ENCODE measurements at places on chromosomes 13 and 19. TPM values are rescaled to one million over a fixed set of nuclear protein-coding genes. Genes with fewer than 3 reads are reported as not detected.
A peak's percentile ranks its signal among the peaks of the same experiment; 100 is the strongest.

Gene UBE2L5
- total RNA-seq: not detected

Gene REXO1
- total RNA-seq: 17.7 TPM

Gene OR7A5
- total RNA-seq: not detected

Gene PDX1
- total RNA-seq: not detected

Gene SGCG
- 102 TPM for total RNA-seq

Gene SYNGR4
- total RNA-seq: not detected

DNA sequence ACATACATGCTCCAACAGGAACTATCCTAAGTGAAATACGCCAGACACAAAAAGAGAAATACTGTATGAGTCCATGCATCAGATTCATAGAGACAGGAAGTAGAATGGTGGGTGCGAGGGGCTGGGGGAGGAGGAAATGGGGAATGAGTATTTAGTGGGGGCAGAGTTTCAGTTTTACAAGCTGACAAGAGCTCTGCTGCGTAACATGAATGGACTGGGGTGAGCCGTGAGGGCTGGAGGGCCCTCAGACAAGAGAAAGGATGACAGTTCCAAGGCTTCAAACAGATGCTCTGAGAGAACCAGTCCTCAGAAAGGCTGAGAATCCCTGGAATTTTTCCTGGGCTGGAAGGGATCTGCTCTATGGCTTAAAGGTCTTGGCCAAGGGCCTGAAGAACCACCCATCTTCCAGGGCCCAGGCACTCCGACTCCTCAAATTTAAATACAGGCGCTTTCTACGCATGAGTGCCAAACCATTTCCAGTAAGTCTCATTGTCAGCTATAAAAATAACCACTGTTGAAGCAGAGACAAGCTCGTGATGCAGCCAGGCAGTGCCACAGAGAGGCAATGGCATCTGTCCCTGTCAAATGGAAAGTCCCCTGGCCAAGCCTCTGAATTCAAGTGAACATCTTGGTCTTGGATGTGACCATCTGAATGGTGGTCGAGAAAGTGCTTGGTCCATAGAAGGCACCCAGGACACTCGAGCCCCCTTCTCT is 17.5 kb downstream of the KLF2 start:
- H3K36me3 ChIP-seq: no peaks in the 10 kb centered on the region
- no peak overlapping the region for H3K4me3 ChIP-seq
- peak; percentile 39 for DNase-seq
- H3K27me3 ChIP-seq: no peaks in the 10 kb centered on the region
- peaks cover 82% of the 10 kb centered on the region for H3K4me1 ChIP-seq

DNA sequence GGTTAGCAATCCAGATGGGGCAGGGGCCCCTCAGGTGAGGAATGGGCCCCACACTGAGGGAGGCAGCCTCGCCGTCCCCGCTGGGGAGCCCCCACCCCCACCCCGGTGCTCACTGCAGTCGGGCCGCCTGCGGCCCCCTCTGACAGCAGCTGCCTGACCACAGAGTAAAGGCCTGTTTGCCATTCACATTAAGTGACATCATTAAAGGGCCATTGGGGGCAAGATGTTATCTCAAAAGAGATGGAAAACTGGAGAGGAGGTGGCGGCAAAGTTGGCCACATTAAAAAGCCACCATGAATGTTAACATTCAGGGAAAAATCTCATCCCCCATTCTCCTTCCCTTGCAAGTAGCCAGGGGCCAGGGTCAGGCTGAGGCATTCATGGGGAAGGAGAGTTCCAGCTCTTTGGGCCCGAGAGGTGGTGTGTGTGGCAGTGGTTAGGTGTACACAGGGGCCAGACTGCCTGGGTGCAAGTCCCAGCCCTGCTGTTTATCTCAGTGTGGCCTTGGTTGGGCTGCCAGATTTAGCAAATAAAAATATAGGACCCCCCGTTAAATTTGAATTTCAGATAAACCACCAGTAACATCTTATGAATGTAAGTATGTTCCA is 20.9 kb downstream of the VSTM2B start:
- no peak for DNase-seq
- peaks cover 51% of the 10 kb centered on the region for H3K27me3 ChIP-seq
- no peaks in the 10 kb centered on the region for H3K4me1 ChIP-seq
- H3K4me3 ChIP-seq: no peak overlapping the region

- no peak for DNase-seq
- peaks cover 40% of the 10 kb centered on the region for H3K36me3 ChIP-seq
- no peak overlapping the region for H3K27ac ChIP-seq
These were observed 5.0 kb downstream of the POGLUT2 start for GRCh38 chr13:102793611-102794355.

- peak; percentile 26 for DNase-seq
- H3K4me1 ChIP-seq: peaks cover 29% of the 10 kb centered on the region
- peak overlapping the region; percentile 69 for H3K27ac ChIP-seq
- H3K4me3 ChIP-seq: no peak overlapping the region
These were observed 845.3 kb upstream of the MIR17HG start for GRCh38 chr13:90502153-90502552.

DNA sequence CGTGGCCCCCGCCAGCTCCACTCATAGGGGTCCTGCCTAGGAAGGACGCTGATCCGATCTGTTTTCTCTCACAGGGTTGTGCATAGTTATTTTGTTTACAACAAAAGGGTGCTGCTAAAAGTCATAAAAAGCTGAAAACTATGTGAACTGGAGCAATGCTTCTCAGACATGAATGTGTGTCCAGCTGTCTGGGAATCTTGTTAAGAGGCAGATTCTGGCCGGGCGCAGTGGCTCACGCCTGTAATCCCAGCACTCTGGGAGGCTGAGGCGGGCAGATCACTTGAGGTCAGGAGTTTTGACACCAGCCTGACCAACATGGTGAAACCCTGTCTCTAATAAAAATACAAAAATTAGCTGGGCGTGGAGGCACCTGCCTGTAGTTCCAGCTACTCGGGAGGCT is 8.6 kb downstream of the LRRC4B start:
- no peaks in the 10 kb centered on the region for H3K36me3 ChIP-seq
- DNase-seq: no peak
- H3K4me1 ChIP-seq: peaks cover 23% of the 10 kb centered on the region
- H3K4me3 ChIP-seq: no peak overlapping the region

DNA sequence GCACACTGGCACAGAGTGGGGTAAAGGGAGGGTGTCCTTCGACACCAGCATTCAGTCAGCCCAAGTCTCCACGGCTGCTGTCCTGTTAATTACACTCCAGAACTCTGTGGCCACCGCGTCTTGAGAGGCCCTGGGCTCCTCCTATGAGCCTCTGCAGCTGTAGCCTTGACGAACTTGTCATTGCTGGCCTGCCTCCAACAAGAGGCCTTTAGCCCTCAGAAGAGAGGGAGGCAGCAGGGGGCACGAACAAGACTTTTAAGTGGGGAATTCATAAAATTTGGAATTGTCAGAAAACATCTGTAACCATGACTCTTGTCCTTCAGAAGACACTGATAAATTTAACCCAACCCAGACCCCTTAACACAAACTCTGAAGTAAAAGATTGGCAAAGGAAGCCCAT is 241.9 kb downstream of the UQCRFS1 start:
- peaks cover 10% of the 10 kb centered on the region for H3K4me1 ChIP-seq
- no peak overlapping the region for H3K4me3 ChIP-seq
- H3K36me3 ChIP-seq: no peaks in the 10 kb centered on the region

- no peaks in the 10 kb centered on the region for H3K27me3 ChIP-seq
- peak within 1 kb of the TSS; percentile 97 for H3K4me3 ChIP-seq
- DNase-seq: peak; percentile 88
- H3K36me3 ChIP-seq: no peaks in the 10 kb centered on the region
These were observed at the start of gene FBXL3 for GRCh38 chr13:77026861-77027621. TSS of gene FBXL3 (minus strand) at chr13:77027159. CDS start at chr13:77021860, 5,299 bp downstream.

- H3K4me3 ChIP-seq: no peak overlapping the region
- DNase-seq: no peak
- no peaks in the 10 kb centered on the region for H3K36me3 ChIP-seq
- peaks cover 17% of the 10 kb centered on the region for H3K4me1 ChIP-seq
- no peak overlapping the region for H3K27ac ChIP-seq
These were observed 119.7 kb downstream of the IRS2 start for GRCh38 chr13:109666656-109667055.

DNA sequence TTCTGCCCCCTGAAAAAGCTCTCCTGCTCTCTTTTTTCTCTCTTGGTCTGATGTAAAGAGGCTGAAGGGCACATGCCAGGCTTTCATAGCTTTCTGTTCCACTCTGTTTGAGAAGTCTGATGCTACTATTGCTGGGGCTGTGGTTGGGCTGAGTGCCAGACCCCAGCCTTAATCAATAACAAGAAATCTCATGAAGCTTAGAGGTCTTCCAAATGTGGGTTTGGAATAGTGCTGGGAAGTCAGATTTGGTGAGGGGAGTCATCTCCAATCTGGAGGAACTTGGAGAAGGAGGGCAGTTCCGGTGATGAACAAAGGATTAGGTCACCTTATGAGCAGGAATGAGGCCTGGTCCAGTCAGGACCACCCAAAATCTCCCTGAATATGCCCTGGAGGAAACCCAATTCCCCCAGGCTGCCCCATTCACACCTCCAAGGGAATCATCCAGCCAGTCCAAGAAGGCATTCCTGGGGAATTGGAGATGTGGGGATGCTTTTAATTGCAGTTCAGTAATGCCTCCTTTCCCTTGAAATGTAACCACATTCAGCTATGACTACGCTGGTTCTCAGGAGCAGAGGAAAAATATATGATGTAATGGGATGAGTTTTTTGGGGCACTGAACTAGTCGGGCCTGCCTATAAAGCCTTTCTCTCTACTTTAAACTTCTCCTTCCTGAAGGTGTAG is 102.0 kb downstream of the STARD13 start:
- H3K36me3 ChIP-seq: peaks cover 5% of the 10 kb centered on the region
- DNase-seq: no peak
- no peak overlapping the region for H3K4me3 ChIP-seq
- peaks cover 99% of the 10 kb centered on the region for H3K4me1 ChIP-seq
- H3K27me3 ChIP-seq: no peaks in the 10 kb centered on the region
- no peak overlapping the region for H3K27ac ChIP-seq

DNA sequence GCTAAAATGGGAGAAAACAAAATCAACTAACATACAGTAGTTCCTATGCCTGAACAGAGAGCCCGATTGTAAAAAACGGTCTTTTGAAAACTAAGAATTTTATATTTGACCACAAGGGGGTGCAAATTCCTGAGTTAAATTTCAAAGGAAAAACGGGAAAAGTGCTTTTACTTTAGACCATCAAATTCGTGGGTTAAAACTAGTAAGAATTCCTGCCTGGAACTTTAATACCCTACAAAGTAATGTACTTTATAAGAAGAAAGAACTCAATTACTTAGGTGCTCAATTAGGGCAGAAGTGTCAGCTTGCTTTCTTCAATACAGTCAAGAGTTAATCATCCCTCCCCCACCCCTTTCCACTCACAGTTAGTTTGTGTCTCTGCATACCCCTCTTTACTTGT is 69.8 kb downstream of the KCNRG start:
- no peaks in the 10 kb centered on the region for H3K27me3 ChIP-seq
- no peaks in the 10 kb centered on the region for H3K36me3 ChIP-seq

GRCh38 chr19:40237791-40238190 is 11.3 kb upstream of the CCNP start:
- no peak for DNase-seq
- peaks cover 18% of the 10 kb centered on the region for H3K4me1 ChIP-seq
- H3K27ac ChIP-seq: no peak overlapping the region
- no peak overlapping the region for H3K4me3 ChIP-seq
- H3K27me3 ChIP-seq: no peaks in the 10 kb centered on the region
- H3K36me3 ChIP-seq: peaks cover 80% of the 10 kb centered on the region

DNA sequence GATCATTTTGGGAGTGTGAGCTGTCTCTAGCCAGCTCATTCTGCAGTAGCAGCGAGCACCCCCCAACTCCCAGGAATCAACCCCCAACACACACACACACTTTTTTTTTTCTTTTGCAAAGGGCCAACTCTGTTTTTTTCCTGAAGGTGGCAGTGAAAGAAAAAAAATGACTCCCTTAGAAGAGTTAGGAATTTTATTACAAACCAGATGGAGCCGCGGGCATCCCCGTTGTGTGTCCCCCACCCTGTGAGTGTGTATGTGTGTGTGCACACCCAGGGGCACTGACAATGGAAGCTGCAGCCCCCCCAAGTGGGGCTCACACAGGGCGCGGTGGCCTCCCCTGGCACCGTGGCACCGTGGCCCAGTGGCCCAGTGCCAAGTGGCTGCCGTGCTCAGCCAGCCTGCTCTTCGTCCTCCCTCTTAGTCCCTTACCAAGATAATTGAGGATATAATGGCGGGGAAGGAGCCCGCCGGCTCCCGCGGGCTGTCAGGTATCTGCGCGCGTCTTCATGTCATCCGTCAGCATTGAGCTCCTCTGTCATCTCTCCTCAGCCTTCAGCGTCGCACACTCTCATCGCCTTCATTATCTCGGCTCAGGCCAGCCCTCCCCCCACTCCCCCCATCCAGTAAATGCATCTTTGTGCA is 314.1 kb downstream of the ZNF536 start:
- no peak for DNase-seq
- peak overlapping the region; percentile 42 for H3K4me3 ChIP-seq
- H3K27ac ChIP-seq: no peak overlapping the region
- H3K27me3 ChIP-seq: peaks cover 91% of the 10 kb centered on the region

DNA sequence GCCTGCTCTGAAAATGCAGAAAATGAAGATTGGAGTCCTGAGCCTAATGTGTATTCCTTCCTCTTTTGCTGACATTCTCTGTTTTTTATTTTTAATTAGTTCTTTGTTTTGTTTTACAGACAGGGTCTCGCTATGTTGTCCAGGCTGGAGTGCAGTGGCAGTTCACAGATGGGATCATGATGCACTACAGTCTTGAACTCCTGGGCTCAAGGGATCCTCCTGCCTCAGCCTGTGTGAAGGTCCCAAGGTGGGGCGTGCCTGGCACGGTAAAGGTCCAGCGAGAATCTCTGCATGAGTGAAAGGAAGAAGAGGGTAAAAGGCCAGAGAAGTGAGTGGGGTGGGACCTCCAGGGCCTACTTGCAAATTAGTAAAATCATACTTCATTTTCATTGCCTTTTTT is 34.3 kb upstream of the DGKH start:
- no peak for DNase-seq
- H3K4me3 ChIP-seq: no peak overlapping the region
- H3K27ac ChIP-seq: no peak overlapping the region
- peaks cover 8% of the 10 kb centered on the region for H3K4me1 ChIP-seq
- no peaks in the 10 kb centered on the region for H3K36me3 ChIP-seq
- H3K27me3 ChIP-seq: no peaks in the 10 kb centered on the region

- H3K4me1 ChIP-seq: no peaks in the 10 kb centered on the region
- no peak for DNase-seq
- H3K36me3 ChIP-seq: no peaks in the 10 kb centered on the region
These were observed 63.1 kb downstream of the SLITRK1 start for GRCh38 chr13:83819156-83819555.

- peaks cover 20% of the 10 kb centered on the region for H3K4me1 ChIP-seq
- no peak overlapping the region for H3K27ac ChIP-seq
- no peaks in the 10 kb centered on the region for H3K36me3 ChIP-seq
- no peak overlapping the region for H3K4me3 ChIP-seq
- no peak for DNase-seq
- H3K27me3 ChIP-seq: peaks cover 7% of the 10 kb centered on the region
These were observed 58.0 kb upstream of the IRS2 start for GRCh38 chr13:109844396-109844795.

- no peak overlapping the region for H3K27ac ChIP-seq
- peaks cover 95% of the 10 kb centered on the region for H3K27me3 ChIP-seq
- DNase-seq: no peak
- no peaks in the 10 kb centered on the region for H3K4me1 ChIP-seq
- no peak overlapping the region for H3K4me3 ChIP-seq
- H3K36me3 ChIP-seq: no peaks in the 10 kb centered on the region
These were observed 1.5 kb upstream of the KLK11 start for GRCh38 chr19:51027873-51028272.
